ENCODE measurements at places on chromosomes 12 and 14. TPM values are rescaled to one million over a fixed set of nuclear protein-coding genes. Genes with fewer than 3 reads are reported as not detected.

SPIC gene
- not detected for total RNA-seq

GUCY2C gene
- total RNA-seq: not detected

TAS2R30 gene
- 0.86 TPM for total RNA-seq

SIX6 gene
- total RNA-seq: not detected

FGD4 gene
- 19.2 TPM for total RNA-seq

CAPZA3 gene
- not detected for total RNA-seq

ITGB7 gene
- total RNA-seq: 11.4 TPM

REP15 gene
- 0.57 TPM for total RNA-seq

WNT1 gene
- not detected for total RNA-seq

FSCB gene
- not detected for total RNA-seq

ARG2 gene
- total RNA-seq: 4.5 TPM

CIDEB gene
- 0.31 TPM for total RNA-seq

GDF3 gene
- total RNA-seq: not detected

LRRC10 gene
- not detected for total RNA-seq

FAM90A1 gene
- total RNA-seq: not detected

CCDC196 gene
- total RNA-seq: not detected

C14orf132 gene
- not detected for total RNA-seq

CRACR2A gene
- 31.3 TPM for total RNA-seq

LMNTD1 gene
- total RNA-seq: not detected

SYT1 gene
- total RNA-seq: not detected

PRB2 gene
- total RNA-seq: 0.76 TPM

KRT6C gene
- not detected for total RNA-seq

LTBR gene
- total RNA-seq: 234 TPM

SOAT2 gene
- total RNA-seq: 0.15 TPM

ALDH1L2 gene
- not detected for total RNA-seq

CBLN3 gene
- 2.5 TPM for total RNA-seq

MSRB3 gene
- 0.05 TPM for total RNA-seq

BCL11B gene
- 3.2 TPM for total RNA-seq

AMN gene
- 2.5 TPM for total RNA-seq

MYF5 gene
- total RNA-seq: not detected

ABCC9 gene
- not detected for total RNA-seq

CACNA1C gene
- total RNA-seq: under 0.01 TPM

AVPR1A gene
- total RNA-seq: not detected

KRT83 gene
- 0.94 TPM for total RNA-seq

GALNT4 gene
- total RNA-seq: 6.7 TPM

OLR1 gene
- total RNA-seq: not detected

ASPG gene
- not detected for total RNA-seq

KLRG1 gene
- not detected for total RNA-seq

TROAP gene
- 71.4 TPM for total RNA-seq

GAS2L3 gene
- 6.8 TPM for total RNA-seq

PROX2 gene
- total RNA-seq: not detected

CLEC1B gene
- not detected for total RNA-seq

ASIC1 gene
- total RNA-seq: 6.7 TPM

CLEC4D gene
- total RNA-seq: not detected

FAR2 gene
- 19.8 TPM for total RNA-seq

PRH2 gene
- total RNA-seq: not detected

HOXC9 gene
- 0.76 TPM for total RNA-seq

SNX6 gene
- total RNA-seq: 9.4 TPM

PTPN11 gene
- 48.8 TPM for total RNA-seq

WDR89 gene
- total RNA-seq: 4.0 TPM

COQ6 gene
- total RNA-seq: 21.5 TPM

FIGNL2 gene
- not detected for total RNA-seq

SERPINA9 gene
- not detected for total RNA-seq

KCNK10 gene
- total RNA-seq: not detected

CEP290 gene
- 5.0 TPM for total RNA-seq

SERPINA1 gene
- 304 TPM for total RNA-seq

TSHR gene
- not detected for total RNA-seq
